Activated CD4-positive, alpha-beta T cell treated with anti-CD3 and anti-CD28 coated beads, Interleukin-10, Interleukin-2, amounts not matched to agents 100 ng/mL and 50 ng/mL, durations not matched to agents 16 hours and 8 hours (primary cell): ENCODE measurements at places on chromosomes 12 and 14.
A peak's percentile ranks its signal among the peaks of the same experiment; 100 is the strongest.

- DNase-seq, result no peak
Measured at GRCh38 chr14:50335389-50335788, 23.3 kb downstream of the DMAC2L start.

DNA sequence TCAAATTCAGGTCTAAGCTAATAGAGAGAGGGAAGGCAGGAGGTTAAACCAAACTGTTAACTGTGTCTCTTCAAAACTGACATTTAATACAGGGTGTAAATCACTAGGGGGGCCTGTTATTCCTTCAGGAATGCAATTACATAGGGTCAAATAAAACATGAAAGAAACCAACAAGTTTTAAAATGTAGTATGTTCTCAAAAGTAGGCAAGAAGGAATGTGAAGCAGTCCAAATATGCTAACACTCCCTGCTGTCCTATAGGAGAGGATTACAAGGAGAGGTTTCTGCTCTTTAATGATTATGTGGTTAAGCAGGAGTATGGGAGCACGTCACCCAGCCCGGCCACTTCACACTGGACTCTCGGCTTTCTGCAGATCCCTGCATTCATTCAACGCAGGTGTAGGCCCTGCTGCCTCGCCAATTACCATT is 42.5 kb upstream of the BMP4 start:
- no peak for DNase-seq

GRCh38 chr14:24095271-24096068 is 1.4 kb downstream of the PCK2 start:
- DNase-seq, result peak; percentile 80

- DNase-seq, result no peak
Measured at GRCh38 chr12:40241741-40242140, 16.9 kb downstream of the LRRK2 start.

- DNase-seq, result no peak
Measured at GRCh38 chr12:33828326-33828725, 194.0 kb upstream of the ALG10 start.

GRCh38 chr12:3197131-3197818 is 120.1 kb downstream of the TSPAN9 start:
- DNase-seq, result no peak

- peak; percentile 19 for DNase-seq
Measured at GRCh38 chr12:119036878-119037825, 55.8 kb downstream of the SRRM4 start.

DNA sequence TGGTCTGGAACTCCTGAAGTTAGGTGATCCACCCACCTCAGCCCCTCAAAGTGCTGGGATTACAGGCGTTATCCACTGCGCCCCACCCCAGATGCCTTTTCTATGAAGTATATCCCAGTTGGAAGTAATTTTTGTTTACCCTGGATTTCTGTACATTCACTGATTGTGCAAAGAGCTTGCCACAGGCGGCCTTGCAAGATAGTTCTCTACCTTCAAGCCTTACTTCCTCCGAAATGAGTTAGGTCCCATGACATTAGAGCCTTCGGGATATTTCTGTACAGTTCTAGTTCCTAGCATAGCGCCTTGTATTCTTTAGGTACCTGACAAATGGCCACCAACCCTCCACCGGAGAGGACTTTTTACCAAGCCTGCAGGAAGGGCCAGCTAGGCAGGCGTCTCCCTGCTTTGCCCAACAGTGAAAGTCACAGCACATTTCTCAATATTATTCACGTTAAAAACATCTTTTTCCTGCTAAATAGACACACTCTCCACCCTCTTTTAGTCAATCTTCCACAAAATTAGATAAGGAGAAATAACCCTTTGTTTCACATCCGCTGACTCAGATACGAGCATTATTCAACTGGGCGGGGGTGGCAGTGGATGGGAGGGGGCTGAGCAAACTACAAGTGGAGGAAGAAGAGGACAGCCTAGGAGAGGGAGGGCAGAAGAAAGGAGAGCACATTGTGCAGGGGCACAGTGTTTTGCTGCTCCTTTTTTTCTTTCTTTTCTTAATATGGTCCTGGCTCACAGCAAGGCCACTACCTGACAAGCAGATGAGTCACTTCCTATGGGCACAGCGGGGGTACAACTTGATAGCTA is 40.0 kb upstream of the CAPRIN2 start:
- peak; percentile 46 for DNase-seq

- DNase-seq, result no peak
Measured at GRCh38 chr12:10196210-10196609, 16.5 kb upstream of the GABARAPL1 start.

DNA sequence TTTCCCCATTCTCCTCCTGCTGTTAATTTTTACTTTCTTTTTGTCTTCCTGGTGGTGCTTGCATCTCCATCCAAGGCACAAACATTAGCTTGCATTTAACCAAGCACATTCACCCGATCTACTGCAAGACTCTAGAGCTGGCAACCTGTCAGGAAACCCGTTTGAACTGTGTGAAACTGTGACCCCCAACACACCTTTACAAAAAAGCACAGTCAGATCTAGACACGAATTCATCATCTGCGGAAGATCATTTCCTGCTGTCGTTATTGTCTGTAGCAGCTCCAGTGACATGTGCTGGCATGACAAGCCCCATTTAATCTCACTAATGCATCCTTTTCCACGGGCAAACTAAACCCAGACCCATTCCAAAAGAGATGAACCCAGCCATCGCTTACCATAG is 340.5 kb downstream of the VRK1 start:
- DNase-seq, result peak; percentile 58

DNA sequence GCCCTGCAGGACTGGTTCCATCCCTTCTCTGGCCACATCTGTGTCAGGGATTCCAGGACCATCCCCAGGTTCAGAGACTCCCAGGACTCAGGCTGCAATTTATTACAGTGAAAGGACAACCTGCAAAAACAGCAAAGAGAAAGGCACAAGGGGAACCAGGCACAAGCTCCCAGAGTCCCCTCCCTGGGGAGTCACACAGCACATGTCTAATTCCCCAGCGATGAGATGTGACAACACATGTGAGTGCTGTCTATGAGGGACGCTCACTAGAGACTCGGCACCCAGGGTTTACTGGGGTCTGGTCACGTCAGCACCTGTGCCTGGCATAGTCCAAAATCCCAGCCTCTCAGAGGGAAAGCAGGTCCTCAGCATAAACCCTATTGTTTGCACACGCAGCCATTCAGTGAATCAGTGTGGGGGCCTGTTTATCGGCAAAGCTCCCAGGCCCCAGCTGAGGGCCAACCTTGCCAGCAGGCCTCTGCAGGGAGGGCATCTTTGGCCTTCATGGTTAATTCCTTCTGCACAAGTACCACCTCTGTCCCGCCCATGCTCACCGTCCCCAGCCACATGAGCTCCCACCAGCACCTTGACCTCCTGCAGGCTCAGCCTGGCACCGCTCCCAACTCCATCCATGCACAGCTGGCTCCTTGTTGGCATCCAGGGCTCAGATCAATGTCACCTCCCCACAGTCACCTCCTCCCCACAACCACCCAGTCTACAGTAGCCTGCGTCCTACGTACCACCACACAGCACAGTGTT is 198.9 kb upstream of the SFSWAP start:
- no peak for DNase-seq

DNA sequence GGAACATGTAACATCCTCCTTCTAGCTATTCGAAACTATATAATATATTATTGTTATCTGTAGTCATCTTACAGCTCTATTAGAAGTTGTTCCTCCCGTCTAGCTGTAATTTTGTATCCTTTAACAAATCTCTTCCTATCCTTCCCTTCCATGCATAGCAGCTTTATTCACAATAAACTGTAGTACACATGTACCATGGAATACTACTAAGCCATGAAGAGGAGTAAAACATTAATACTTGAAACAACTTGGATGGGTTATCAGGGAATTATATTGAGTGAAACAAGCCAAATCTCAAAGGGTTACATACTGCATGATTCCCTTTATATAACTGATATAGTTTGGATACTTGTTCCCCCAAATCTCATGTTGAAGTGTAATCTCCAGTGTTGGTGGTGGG is 33.9 kb upstream of the STK38L start:
- DNase-seq, result no peak

- DNase-seq, result no peak
Measured at GRCh38 chr12:127582074-127582473, 684.9 kb upstream of the TMEM132C start.

DNA sequence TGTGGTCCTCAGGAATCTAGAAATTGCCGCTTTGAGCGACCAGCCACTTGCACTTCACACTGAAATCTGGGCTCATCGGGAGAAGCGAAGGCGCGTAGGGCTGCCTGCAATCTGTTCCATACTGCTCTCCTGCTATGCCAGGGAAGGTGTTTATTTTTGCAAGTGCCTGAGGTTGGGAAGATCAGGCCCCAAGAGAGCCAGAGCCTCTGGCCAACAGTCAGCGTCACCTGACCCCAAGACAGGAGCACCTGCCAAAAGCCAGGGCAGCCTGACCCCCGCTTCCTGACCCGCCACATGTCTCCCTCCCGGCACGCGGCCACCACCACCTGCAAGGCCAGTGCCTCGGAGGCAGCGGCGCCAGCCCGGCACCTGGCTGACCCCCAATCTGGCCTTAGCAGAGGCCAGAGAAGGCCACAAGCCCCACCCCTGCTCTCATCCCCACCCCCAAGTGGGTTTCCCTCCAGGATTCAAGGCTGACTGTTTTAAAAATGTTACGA is 94.4 kb downstream of the CHGA start:
- no peak for DNase-seq

DNA sequence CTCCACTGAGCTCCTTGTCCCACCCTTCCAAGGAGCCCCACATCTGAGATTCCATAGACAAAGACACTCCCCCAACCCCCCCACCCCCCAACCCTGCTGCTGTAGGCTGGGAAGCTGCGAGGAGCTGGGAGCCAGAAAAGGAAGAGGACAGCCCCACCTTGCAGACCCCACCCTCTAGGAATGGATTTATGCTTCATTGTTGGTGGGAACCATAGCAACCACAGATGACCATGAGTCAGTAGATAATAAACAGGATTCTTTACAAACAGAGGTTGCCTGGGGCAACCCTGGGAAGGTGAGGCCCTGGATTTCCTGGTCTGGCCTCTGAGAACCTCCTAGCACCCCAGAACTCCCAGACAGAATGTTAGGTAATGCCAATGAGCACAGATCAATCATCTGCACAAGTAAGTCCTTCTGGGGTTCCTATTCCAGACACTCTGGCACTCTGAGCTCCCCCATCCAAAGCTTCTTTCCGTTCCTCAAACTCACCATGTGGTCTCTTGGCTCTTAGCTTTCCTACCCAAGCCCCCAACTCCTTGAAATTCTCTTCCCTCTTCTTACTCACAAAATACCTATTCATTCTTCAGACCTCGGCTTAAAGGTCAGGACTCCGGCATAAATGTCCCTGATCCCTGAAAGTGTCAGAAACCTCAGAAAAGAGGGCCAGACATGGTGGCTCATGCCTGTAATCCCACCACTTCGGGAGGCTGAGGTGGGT is 15.2 kb upstream of the PLEKHG6 start:
- DNase-seq, result no peak

DNA sequence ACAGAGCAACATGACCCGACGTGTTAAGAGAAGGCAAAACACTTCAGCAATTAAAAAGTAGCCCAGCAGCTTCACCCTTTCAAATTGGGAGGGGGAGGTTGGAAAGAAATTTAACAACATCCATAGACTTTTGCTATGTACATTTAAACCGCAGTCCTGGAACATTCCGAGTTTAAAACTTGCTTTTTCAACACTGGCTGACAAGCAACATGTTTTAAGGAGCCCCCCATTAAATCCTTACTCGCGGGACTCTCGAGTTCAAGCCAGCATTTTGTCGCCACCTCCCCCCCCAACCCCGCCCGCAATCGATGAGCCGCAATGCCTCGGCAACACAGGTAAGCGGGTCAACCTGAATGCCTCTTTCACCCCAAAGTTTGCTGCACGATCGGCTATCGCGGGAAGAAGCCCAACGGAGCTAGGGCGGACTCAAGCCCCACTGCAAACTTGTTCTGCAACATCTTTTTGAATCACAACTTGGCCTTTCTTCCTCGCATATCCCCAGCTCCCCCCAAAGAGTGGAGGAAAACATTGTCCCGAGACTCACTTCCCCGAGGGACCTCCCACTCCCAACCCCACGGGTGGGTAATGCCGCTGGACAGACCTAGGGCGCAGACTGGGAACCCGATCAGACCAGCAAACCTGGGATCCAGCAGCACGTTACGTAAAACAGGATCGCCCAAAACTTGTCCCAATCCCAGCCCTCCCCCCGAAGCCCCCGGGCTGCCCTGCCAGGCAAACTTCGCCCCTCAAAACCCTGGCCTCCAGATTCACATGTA is 777 bp downstream of the ZFP36L1 start:
- DNase-seq, result peak; percentile 55

DNA sequence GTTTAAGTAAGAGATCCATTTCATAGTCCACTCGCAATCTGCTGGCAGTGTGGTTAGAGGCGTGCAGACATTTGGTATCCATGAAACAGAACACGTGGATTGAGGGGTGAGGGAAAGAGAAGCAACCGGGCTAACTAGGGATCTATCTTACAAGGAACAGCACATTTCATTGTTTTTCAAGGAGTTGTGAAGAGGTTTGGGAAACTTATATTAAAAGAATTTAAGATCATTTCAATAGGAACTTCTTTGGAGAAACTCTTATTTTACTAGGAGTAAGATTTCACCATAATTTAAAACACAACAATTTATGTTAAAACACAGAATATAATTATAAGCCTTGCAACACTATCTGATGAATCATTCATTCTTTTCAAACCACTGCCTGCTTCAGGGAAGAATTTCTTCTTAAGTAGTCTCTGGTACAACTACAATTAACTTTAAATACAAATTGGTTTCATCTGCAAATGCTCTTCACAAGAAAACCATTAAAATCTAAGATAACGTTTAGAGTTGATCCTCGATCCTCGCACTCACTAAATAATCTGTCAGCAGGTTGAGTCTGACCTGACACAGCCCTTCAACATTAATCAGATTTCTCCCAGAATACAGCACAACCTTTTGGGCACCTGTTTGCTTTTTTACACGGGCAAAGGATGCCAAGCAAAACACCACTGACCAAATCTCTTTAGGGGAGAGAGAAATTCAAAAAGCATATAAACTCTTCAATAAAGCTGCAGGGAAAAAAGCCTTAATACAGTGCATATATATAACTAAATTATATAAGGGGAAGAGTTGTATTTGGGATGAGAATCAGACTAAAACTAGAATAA is 27.3 kb downstream of the PPTC7 start:
- no peak for DNase-seq

- no peak for DNase-seq
Measured at GRCh38 chr12:50845021-50845647, 2.4 kb downstream of the TMPRSS12 start.

DNA sequence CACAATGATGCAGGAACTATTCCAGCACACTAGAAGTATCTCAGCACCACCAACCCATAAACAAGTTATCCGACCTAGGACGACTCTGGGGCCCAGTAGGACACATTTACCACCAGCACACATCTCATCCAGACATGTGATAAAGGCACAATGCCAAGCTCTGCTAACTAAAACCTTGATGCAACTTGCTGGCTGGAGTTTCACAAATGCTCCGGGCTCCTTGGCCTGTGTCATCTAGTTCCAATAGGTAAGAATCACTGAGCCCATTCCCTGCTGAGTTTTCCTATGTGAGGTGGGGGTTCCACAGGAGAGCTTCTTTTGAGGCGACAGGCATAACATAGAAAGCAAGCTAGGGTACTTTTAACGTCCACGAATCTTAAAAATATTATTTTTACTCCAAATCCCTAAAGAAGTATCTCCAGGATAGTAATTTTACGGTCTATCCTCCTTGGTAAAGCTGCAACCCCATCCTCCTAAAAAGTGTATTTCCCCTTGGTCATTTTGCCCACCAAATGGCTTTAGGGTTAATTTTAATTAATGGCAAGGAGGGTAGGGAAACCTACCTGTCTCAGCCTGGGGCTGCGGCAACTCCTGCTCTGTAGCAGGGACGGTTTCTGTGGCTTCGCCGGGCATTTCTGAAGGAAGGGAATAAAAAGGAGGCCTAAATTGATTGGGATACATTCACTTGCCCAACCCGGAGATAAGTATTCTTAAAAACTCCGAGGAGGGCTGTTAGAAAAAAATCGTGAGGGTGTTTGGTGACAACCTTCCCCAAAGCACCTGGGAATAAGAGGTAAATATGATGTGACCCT is 1.0 kb downstream of the NACA start:
- peak; percentile 38 for DNase-seq
